ENCODE measurements at places on chromosomes 13 and 19.
A peak's percentile ranks its signal among the peaks of the same experiment; 100 is the strongest.

DNA sequence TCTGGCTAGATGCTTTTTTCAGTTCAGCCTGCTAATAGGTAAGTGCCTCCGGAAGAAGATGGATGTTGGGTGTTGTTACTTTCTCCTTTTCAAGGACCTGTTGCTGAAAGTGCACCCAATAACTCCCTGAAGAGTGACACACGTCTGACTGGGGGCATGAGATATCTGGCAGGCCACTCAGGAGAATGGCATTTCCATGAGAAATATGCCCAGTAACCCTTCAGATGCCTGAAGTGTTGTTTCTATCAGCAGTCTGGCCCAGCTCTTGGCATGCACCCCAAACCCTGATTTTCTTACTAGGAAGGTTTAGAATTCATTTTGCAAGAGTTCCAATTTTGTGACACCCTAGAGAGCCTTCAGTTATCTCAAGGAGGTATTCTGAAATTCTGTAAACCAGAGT is 71.5 kb downstream of the ARHGAP35 start:
- no peak for DNase-seq

- no peak for DNase-seq
Observed at GRCh38 chr13:31765138-31765785, 25.9 kb downstream of the RXFP2 start.

GRCh38 chr13:85615031-85615430 is 184.2 kb downstream of the SLITRK6 start:
- DNase-seq, result no peak

DNA sequence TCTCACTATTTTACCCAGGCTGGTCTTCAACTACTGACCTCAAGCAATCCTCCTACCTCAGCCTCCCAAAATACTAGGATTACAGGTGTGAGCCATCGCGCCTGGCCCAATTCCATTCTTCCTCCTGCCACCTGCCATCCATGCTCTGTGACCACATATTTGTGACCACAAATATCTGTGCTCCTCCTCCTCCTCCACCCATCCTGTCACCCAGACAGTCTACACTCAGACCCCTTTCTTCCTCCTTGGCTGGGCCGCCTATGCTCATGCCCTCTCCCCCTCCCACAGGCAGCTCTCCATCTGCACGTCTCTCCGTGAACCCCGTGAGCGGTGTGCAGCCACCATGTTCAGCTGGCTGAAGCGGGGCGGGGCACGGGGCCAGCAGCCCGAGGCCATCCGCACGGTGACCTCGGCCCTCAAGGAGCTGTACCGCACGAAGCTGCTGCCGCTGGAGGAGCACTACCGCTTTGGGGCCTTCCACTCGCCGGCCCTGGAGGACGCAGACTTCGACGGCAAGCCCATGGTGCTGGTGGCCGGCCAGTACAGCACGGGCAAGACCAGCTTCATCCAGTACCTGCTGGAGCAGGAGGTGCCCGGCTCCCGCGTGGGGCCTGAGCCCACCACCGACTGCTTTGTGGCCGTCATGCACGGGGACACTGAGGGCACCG is 3.2 kb downstream of the EHD2 start:
- DNase-seq, result no peak

DNA sequence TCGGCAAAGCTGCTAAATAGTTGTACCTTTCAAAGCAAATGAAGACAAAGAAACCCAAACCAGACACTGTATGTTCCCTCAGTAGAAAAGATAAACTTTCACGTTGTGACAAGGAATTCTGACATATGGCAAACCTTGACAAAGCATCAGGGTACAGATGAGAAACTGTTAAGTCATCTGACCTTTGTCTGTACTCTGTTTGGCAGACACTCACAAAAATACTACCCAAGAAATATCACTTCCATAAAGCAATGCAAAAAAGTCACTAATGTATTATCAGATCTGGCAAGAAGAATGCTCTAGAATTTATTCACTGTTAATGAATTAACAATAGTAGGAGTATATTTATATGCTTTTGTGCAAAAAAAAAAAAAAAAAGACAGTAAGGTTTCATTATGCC is 843.7 kb downstream of the DIAPH3 start:
- DNase-seq, result no peak

GRCh38 chr19:16594131-16594586 is 21.9 kb upstream of the SLC35E1 start:
- DNase-seq, result peak; percentile 40

Measured in CD4-positive, alpha-beta T cell treated with Interleukin-15 for 4 hours (primary cell).